CD4-positive, alpha-beta T cell treated with Interleukin-2 at 100 ng/mL for 4 hours (primary cell): ENCODE measurements at places on chromosomes 13 and 19.

GRCh38 chr19:55406826-55407549 lies 600 bp downstream of the UBE2S start:
- peak; percentile 16 for DNase-seq

GRCh38 chr13:25377244-25377962 lies 5.6 kb downstream of the ATP8A2 start:
- no peak for DNase-seq

DNA sequence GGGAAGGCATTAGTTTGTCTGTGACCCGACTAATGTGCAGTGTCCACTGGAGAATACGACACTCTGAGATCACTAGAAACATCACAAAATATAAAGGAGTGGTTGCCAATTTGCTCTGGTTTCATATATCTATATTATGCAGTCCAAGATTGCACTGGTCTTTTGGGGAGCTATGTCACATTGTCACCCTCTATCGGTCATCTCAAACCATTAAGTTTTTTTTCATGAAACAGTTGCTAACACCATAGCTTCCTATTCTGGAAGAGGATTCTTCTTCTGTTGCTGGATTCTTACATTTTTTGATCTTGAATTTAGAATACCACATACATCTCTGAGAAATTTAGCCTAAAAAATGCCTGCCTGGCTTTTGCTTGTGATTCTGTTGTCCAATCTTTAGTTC lies 168.6 kb downstream of the LACC1 start:
- no peak for DNase-seq

- DNase-seq, result no peak
These were observed 17.4 kb upstream of the PLPP2 start for GRCh38 chr19:308471-309205.

DNA sequence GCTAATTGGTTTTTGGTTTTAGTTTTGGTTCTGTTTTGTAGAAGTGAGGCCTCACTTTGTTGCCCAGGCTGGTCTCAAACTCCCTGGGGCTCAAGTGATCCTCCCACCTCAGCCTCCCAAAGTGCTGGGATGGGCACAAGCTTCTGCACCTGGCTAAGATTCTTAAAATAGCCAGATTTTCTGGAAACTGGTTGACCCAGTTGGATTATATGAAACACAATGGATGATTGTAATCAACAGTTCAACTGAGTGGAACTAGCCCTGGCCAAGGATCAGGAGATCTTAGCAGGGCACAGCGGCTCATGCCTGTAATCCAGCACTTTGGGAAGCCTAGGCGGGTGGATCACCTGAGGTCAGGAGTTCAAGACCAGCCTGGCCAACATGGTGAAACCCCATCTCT lies 29.6 kb upstream of the MRI1 start:
- DNase-seq, result no peak

- no peak for DNase-seq
These were observed 6.2 kb downstream of the GFY start for GRCh38 chr19:49431330-49431749.

DNA sequence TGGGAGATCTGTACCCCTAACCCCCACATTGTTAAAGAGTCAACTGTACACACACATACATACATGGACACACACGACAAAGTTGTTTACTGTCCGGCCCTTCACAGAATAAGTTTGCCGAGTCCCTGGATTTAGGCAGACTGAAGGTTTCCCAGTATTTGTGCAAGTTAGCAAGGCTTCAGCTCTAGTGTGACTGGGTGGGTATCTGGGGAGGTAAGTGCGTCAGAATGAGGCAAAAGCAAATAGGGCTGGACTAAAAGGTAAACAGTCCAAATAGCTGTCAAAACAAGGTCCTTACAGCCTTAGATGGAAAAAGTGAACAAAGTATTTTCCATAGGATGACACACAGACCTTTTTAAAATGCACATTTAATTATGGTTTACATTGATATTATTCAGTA lies 228.4 kb upstream of the UFM1 start:
- DNase-seq, result no peak

DNA sequence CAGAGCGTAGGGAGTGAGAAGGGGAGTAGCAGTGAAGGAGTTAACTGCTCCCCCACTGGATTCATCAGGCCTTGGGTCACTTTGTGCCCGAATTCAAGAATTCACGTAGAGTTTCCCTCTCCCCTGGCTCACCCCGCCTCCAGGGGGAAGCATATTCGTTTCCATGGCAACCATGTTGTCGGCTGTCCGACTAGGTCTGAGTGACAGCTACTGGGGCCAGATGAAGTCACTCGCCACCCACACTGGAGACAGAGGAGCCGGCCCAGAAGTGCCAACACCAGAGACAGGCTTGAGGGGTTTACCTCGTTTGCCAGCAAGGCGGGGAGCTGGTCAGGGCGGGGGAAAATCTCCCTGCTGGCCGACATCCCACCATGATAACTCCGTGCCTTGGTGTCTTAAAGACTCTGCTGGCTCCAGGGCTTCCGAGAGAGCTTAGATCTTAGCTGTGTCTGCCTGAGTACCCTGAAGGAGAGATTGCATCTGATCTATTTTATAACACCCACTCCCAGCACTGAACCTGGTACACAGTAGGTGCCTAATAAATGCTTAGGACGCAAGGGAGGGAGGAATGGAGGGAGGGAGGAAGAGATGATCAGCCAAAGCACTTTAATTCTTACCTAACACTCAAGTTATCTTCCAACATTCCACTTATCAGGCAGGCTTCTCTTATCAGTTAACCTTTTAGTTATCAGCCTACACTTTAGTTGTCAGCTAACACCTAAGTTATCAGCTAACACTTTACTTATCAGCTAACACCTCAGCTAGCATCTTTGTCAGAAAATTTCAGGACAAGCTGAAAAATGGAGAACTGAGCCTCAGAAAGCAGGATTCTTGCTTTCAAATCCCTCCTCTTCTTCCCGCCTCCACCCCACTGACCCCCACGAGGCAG lies 57.2 kb upstream of the ZNRF4 start:
- no peak for DNase-seq
